ENCODE measurements at places on chromosomes 13 and 19.

GRCh38 chr19:50419022-50419579 is 363 bp downstream of the SPIB start:
- DNase-seq: no peak

DNA sequence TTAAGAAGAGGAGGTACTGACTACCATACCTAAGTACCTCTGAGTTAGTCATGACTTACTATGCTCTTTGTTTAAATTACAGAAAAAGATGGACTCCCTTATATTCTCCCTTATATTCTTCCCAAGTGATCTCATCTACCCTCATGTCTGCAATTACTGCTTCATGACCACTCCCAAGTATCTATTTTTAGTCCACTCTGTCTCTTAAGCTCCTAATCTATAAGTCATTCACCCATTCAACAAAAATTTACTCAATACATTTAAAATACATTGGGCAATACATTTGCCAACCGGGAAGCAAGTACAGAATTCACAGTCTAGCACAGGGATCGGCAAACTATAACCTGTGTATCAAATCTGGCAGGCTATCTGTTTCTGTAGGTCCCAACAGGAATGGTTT is 42.6 kb downstream of the KPNA3 start:
- no peak for DNase-seq

DNA sequence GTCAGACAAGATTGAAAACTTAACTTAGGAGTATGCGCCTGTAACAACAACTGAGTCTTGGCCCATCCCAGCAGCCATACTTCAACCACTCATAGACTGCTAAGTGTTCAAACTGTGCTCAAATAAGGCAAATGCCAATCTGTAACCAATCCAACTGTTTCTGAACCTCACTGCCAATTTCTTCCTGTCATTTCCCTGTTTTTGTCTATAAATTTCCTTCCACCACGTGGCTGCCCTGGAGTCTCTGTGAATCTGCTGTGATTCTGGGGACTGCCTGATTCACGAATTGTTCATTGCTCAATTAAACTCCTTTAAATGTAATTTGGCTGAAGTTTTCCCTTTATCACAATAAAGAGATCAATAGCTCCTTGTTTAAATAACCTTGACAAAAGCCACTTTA is 50.8 kb upstream of the FREM2 start:
- no peak for DNase-seq

GRCh38 chr19:5050067-5050656 is 81.2 kb downstream of the KDM4B start:
- no peak for DNase-seq

GRCh38 chr19:14381689-14382474 is 638 bp downstream of the ADGRE5 start:
- peak; percentile 91 for DNase-seq

DNA sequence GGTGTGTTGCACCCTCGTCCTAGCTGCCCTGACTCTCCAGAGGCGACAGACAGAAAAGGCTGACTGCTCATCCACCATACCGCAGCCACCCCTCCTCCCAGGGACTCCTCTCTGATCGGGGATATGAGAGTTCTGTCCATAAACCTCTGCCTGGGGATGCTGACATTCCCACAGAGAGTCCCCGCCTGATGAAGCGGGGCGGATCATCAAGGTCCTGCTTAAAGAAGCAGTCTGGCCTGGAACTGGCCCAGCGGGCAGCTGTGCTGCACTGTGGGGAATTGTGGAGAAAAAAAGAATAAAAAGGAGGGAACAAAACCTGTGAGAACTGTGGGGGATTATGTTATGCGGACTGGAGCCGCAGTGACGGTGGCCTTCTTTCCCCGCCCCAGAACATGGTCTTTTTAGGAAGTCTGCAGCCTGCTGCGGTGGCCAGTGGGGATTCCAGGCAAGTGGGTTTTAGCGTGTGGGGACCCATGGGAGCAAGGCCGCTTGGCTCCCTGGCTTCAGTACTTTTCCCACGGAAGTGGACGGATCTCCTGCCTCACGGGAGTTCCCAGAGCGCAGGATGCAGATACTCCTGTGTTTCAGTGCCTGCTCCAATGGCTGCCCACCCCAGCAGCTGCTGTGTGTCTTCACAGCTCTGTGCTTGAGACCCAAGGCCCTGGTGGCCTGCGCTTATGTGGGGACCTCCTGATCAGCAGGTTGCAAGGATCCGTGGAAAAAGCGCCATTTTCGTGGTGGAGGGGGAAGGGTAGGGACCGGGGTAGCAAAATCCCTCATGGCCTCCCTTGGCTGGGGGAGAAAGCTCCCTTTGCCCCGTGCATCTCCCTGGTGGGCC is 1456.2 kb upstream of the SLC10A2 start:
- DNase-seq: no peak

GRCh38 chr19:3852614-3853254 is 16.1 kb downstream of the ZFR2 start:
- no peak for DNase-seq

DNA sequence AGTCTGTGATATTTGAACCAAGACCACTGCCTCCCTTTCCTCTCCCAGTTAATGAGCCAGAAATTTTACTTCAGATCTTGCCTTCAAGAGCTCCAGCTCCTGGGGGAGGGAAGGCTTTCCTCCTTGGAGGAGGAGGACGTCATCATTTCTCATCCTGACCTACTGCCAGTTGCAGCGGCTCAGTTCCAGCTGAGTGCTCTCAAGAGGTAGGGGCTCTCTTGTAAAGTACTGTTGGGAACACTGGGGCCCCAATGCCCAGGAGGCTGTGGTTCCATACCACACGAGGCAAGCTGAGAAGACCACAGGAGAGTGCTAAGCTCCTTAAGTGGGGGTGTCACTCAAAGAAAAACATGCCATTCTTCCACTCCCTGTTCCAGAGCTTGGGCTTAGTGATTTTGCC is 36.2 kb downstream of the METTL21C start:
- no peak for DNase-seq

DNA sequence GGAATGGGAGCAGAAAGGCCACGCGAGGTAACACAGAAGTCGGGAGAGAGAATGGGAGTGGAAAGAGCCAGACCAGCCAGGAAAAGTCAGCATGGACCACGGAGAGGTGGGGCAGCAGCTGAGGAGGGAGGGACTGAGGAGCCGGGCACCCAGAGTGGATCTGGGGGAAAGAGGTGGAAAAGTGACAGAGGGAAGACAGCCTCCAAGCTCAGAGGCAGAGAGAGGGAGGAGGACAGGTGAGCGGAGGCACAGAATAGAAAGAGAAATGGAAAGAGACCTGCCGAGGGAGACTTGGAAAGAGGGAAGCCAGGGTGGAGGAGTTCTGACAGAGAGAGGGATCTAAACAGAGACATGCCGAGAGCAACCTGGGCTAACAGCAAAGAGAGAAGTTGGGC is 1.6 kb downstream of the GRIK5 start:
- DNase-seq: no peak

GRCh38 chr13:37585541-37585940 is 13.0 kb downstream of the POSTN start:
- DNase-seq: no peak

DNA sequence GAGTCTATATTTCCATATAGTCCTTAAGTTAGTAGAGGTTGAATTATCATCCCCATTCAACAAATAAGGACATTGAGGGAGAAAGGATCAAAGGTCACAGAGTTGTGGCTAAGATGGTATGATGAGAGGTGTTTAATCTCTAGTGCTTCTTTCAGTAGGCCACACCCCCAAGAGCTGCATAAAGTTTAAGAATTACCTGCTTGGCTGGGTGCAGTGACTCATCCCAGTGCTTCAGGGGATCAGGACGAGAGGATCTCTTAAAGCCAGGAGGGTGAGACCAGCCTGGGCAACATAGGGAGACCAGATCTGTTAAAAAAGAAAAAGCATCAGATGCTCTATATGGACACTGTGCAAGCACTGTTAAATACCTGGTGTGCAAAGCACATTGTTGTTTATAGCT is 560.0 kb upstream of the KLHL1 start:
- DNase-seq: no peak

DNA sequence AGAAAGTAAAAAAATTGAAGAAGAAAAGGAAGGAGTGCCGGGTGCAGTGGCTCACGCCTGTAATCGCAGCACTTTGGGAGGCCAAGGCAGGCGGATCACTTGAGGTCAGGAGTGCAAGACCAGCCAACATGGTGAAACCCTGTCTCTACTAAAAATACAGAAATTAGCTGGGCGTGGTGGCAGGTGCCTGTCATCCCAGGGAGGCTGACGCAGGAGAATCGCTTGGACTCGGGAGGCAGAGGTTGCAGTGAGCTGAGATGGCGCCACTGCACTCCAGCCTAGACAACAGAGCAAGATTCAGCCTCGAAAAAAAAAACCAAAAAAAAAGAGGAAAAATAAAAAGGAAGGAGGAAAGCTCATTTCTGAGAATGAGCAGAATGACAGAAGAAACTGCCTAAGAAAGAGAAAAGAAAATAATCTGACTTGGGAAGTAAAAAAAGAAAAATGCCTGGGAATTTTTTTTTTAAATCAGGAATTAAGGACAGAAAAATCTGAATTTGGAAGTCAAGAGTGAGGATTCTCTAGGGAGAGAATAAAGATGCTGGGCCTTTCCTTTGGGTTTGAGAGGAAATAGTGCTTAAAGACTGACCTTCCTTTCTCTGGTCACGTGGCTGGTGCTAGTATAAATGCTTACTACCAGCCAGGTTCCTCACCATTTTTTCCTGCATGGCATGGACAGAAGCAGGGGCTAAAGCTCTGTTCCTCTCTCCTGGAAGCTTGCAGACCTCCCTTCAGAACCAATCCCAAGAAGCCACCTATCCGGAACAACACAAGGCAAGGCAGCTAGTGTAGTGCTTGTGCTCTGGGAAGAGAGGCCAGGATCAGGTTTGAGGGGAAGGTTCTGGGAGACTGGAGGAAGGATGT is at the start of gene FFAR2:
FFAR2 (plus strand) TSS at position 652 of the 864 bp plus-strand sequence. CDS start 1,458 bp downstream, outside the sequence.
- no peak for DNase-seq

- DNase-seq: no peak
These were observed 80.5 kb downstream of the STK24 start for GRCh38 chr13:98496479-98496791.

GRCh38 chr13:59873309-59873708 is 290.4 kb downstream of the DIAPH3 start:
- no peak for DNase-seq

- no peak for DNase-seq
These were observed 621 bp upstream of the TGDS start for GRCh38 chr13:94596575-94596971.

DNA sequence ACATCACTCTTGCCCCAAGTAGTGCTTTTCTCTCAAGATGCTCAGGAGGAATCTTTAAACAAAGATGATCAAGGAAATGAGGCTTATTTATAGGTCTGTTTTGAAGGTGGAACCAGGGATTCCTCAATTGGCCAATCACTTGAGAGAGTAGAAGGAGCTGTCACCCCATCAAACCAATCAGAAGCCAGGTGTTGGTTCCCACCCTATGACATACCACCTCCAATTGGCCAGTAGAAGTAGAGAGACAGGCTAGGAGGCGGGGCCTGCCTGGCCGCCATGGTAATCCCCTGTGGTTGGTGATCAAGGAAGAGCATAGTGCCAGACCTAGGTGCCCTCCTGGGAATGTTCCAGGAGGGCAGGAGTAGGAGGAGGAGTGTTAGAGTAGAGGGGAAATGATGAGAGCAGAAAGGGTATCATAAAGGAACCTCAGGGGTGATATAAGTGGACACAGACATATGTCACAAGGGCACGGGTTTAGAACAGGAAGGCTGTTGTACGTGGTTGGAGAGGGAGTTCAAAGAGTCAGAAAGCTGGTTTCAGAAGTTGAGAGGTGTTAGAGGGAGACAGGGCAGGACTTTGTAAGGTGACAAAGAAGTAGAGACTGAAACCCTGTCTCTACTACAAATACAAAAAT is 10.5 kb downstream of the PMIS2 start:
- DNase-seq: peak; percentile 35

- DNase-seq: peak; percentile 80
These were observed 1.9 kb downstream of the FOXO1 start for GRCh38 chr13:40664350-40665125.

- no peak for DNase-seq
These were observed 275.5 kb downstream of the ENOX1 start for GRCh38 chr13:43510956-43511901.

DNA sequence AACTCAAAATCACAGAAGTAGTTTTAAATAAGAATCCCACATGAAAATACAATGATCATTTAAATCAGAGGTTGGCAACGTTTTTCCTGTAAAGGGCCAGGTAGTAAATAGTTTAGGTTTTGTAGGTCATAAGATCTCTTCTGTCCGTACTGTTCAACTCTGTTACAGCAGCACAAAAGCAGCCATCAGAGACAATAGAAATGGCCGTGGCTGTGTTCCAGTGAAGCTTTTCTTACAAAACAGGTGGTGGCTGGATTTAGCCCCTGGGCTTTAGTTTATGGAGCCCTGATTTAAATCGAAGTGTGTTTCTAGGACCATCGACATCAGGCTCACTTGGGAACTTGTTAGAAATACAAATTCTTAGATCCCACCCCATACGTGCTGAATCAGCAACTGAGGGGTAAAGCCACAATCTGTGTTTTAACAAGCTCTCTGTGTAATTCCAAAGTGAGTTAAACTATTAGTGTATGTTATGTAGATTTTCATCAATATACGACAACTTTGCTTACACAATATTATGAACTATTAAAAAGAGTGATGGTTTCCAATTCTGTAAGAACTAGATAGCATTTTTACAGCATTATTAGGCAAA is 54.8 kb upstream of the MIR17HG start:
- DNase-seq: no peak

- no peak for DNase-seq
These were observed 49.7 kb downstream of the ESD start for GRCh38 chr13:46747031-46747820.

DNA sequence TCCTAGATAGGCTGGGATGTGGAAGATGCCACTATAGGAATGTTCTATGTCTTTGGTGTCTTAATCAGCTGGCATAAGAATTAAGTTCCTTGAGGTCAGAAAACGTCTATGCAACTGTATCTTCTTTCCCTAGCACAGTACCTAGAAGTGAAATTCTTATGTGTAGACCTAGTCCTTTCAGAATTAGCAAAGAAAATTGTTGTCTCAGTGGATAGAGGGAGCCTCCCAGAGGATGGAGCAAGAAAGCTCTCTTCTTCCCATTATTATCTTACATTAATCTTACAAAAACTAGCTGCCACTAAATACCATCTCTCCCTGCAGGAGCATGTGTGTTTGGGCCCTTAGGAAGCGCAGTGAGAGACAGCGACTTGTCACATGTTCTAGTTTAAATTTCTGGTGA is 11.6 kb downstream of the CLDN10 start:
- DNase-seq: no peak

- DNase-seq: no peak
These were observed 1331.5 kb upstream of the PCDH20 start for GRCh38 chr13:62747152-62747551.

DNA sequence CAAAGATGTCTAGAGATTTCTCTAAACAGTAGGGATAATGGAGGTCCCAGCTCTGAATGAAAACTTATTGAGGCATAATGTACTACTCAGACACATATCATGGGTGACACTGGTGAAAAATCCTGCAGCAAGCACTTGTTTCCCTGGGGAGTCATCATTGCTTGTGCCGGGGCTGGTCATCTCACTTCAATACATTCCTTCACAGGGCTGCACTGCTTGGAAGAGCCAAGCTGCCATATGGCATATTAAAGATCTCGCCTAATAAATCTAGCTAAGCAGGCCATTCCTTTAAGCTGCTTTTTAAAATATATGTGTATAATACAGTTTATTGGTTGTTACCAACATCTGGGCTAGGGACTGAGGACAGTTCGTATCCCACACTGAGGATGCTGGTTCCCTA is 332.2 kb upstream of the GPC6 start:
- no peak for DNase-seq
